ENCODE measurements at places on chromosomes 4 and X.
A peak's percentile ranks its signal among the peaks of the same experiment; 100 is the strongest.

DNA sequence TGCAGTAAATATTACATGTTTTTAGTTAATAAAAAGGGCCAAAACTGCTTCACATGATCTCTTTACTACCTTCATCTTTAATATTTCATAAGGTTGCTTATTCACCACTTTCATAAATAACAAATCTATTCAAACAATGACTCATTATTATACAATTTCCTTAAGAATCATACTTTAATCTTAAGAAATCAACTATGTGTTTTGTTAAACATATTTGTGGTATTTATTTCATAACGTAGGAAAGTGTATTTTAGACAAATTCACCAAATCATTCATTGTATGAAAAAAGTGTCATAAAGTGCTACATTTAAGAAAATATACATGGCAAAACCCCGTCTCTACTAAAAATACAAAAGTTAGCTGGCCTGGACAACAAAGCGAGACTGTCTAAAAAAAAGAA lies 150.5 kb upstream of the RXFP1 start:
- no peak for DNase-seq

- no peak for DNase-seq
Observed at GRCh38 chrX:13697455-13697854, 8.5 kb downstream of the RAB9A start.

- DNase-seq, result no peak
Observed at GRCh38 chrX:153623310-153624029, 23.5 kb upstream of the DUSP9 start.

- DNase-seq, result no peak
Observed at GRCh38 chrX:138692591-138692990, 18.9 kb downstream of the FGF13 start.

DNA sequence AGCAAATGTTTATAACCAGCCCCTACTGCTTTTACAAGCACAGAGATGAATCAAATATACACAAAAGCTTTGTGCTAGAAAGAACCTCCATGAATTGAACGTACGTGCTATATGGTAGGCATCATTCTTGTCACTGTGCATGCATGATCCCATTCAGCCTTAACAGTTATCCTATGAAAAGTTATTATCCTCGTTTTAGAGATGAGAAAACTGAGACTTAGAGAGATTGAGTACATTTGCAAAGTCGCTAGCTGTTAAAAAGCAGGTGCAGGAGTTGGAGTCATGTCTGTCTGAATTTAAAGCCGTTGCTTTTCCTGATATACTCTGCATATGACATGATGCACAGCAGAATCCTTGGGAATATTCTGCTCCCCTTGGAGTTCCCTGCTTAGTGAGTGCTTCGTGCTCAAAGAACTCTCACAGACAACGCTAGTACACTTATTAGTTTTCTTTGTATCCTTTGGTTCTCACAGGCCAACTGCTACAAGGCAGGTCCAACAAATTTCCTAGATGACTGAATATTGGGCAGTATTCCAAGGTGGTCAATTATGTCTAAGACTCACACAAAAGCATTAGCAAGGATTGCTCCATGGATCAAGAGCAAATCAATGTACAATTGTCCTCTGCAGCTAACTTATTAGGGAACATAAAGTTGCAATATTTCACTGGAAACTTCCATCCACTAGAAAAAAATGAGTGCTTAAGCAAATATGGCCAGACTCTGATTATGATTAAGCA lies 42.8 kb upstream of the TRIM2 start:
- no peak for DNase-seq

DNA sequence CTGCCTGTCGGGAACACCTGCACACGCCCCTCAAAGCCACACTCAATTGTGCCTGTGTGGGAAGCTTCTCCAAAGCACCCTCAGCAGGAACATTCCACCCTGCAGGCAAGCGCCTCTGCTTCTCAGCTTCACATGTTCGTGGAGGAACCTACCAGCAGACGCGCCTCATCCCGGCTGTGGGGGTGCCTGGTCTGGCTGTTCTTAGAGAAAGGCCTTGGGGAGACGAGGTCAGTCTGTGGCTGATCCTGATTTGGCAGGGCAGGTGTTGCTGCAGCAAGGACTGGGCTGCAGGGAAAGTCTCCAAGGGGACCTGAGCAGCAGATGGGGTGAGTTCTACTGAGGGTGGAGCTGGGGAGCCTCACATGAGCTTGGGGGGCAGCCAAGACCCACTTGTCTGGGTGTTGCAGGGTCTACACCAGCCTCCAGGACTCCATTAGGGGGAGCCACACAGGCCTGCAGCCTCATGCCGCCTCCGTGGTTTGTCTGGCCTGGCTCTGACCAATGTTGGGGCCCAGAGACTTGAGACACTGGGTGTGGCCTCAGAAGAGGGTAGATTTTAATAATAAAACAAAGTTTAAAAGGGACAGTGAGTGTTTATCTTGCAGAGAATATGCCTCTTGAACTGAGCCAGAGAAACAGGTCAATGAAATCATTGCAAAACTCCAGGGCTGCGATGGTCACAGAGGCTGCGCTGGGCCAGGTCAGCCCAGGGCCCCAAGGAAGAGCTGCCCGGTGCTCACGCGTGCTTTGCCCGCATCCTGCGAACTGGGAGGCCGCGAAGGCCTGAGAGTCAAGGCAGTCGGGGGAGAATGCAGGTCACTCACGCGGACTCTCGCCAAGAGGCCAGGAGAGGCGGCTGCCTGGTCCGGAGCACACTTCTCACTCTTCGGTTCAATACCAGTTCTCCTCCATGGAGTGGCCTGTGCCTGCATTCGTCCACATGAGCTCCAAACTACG lies 21.1 kb downstream of the RNF212 start:
- DNase-seq, result no peak

DNA sequence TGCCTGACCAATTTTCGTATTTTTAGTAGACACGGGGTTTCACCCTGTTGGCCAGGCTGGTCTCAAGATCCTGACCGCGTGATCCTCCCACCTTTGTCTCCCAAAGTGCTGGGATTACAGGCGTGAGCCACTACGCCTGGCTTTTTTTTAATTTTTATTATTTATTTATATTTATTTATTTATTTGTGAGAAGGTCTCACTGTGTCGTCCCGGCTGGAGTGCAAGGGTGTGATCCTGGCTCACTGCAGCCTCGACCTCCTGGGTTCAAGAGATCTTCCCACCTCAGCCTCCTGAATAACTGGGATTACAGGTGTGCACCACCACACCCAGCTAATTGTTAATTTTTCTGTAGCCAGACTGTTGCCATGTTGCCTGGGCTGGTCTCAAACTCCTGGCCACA lies 141.1 kb downstream of the CRLF2 start:
- DNase-seq, result no peak

DNA sequence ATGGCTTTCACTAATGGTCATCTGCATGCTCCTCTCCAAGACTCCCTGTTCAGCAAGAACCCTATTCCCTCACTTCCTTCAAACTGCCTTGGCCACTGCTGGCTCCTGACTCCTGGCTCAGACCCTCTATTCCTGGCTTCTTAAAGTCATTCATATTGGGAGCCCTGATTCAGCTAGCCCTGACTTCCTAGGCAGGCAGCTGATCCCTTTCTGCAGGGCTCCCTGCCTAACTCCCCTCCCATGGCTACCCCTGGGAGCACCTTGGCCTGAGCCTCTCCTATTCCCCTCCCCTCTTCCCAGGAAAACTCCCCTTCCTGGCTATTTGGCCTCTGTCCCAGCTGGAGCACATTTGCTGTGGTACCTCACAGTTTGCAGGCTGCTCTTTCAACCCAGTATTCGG lies 154.9 kb upstream of the PJA1 start:
- no peak for DNase-seq

GRCh38 chr4:126564283-126564854 lies 1068.4 kb upstream of the INTU start:
- no peak for DNase-seq

DNA sequence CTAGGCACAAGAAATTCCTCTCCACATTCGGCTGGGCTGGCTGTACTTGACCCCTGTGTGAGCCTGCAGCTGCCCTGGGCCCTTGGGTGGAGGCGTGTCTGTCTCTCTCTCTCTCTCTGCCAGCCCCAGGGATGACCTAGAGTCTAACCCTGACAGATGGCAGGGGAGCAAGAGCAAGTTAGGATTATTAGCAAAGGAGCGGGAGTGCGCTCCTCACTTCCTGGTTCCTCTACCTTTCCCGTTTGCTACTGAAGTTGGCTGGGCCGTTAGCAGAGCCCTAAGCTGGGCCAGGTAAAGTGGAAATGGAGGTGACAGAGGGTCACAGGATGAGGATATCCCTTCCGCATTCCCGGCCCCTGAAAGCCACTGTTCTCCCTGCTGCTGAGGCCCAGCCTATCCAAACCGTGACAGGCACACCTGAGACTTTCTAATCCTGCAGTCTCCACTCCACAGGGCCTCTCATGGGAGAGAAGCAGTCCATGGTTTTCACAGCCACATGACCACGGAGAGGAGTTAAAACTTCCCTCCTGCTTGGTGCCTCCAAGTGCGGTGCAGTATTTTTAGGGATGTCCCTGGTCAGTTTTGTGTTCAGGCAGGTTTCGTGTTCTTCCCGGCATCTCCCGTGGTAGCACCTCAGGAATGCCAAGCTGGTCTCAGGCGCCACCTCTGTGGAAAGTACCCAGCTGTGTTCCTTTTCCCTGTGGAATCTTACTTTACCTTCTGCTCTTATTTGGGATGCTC lies 79.3 kb downstream of the CLDN22 start:
- no peak for DNase-seq

DNA sequence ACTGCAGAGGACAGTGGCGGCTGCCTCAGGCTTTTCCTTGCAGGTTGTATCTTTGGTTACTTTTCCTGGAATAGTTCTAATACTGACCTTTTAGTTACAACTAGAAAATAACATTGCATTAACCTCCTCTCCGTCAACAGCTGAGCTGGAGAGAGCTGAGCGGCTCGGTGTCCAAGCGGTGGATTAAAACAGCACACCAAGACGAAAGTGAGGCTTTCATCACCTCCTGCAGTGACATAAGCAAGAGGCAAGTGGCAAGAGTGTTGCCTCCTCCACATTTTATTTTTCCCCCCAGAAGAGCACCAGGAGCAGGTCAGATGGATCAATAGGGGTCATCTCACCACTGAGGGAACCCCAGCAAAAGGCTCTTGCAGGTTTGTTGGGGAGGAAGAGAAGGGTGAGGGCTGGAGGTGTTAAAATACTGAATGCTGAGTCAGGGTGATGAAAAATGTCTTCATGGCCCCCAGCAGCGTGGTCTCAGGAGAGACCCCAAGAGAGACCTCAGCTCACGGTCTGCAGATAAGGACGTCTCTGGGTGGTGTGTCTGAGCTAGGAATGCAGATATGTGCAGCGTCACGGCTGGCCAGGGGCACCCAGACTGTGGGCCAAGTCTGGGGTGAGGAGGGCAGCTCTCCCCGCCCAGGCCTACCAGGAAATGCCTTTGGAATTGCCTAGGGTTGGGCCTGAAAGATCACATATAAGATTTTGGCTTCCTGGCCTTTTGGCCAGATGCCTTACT lies 50.3 kb downstream of the CASP3 start:
- no peak for DNase-seq

DNA sequence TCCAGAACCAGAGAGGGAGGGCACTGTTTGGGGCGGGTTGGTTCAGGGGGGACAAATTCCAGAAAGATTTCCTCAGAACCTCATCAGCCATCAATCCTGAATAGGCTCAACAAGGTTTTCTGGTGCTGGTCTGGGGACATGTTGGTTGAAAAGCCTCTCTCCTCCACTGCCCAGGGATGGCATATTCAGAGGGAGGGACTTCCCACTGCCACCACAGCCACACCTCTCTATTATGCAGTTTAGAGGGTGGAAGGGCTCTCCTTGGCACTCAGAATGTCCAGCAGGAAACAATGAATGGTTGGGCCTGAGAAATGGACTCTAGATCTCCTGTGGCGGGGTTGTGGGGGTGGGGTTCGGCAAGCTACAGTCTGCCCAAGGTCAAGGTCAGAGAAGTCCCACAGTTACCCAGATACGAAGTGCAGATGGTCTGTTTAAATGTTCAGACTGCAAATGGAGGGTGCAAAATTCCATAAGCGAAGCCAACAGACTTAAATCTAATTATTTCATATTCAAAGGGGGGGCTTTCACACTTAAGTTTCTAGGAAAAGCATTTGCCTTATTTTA lies 70.7 kb downstream of the LEF1 start:
- DNase-seq, result no peak

DNA sequence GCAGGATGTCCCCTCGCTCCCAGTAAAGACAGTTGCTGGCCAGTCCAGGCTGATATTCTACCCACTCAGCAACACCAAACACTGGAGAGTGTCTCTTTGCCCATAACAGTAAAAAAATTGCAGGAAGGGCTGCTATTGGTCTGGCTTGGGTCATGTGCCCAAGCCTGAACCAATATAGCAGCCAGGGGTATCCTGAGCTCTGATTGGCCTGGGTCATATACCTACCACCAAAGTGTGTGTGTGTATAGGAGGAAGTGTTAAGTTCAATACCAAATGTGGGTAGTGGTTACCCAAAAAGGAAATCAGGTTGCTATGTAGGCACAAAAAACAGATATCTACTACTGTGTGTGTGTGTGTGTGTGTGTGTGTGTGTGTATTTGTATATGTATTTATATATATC lies 373.2 kb downstream of the BCOR start:
- DNase-seq, result no peak

- peak; percentile 47 for DNase-seq
Observed at GRCh38 chr4:174631901-174632758, 109.8 kb upstream of the HPGD start.

DNA sequence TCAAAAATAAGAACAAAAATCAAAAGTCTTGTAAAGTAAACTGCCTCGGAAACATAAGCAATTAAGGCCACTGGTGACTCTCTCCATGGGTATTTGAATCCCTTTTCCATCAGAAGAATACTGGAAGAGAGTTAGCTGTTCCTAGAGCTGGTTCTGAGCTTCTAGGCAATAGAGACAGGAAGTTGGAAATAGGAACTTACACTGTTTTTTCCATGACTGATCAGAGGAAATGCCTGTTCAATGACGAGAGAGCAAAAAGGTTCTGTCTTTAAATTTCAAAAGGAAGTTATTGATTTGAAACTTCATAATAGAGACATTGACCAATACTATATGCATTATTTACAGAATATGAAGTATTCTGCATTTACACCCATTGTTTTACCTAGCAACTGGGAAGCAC lies 503.5 kb upstream of the ARX start:
- no peak for DNase-seq

DNA sequence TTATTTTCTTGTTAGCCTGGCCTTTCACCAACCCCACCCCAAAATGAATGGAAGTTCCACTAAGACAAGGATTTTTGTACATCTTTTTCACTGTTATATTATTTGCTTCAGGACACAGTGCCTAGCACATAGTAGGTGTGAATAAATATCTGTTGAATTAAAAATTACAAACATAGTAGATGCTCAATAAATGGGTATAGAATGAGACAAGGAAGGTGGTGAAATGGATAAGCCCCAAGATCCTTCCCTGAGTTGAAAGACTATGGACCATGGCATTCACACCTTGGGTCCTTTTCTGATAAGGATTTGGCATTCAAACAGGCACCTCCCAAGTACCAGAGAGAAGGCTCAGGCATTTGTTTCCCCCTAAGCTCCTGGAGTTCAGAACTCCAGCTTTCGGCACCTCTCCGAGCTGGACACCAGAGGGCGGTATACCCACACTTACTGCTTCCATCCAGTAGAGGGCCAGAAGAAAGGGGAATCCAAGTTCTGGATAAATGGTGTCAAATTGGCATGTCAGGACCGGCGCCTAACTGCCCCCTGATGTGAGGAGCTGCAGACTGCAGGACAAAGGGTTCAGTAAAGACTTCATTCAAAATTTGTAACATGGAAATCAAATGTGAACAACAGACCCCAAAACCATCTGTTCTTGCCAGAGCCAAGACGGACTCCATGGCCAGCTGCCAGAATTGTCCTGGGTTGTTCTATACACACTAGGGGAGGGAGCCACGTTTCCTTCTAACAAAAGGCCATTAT lies 193.0 kb downstream of the GPC3 start:
- DNase-seq, result peak; percentile 59

- peak; percentile 72 for DNase-seq
Observed at GRCh38 chr4:130563185-130563888, 1467.4 kb downstream of the C4orf33 start.

- no peak for DNase-seq
Observed at GRCh38 chr4:8079031-8079885, 79.4 kb downstream of the ABLIM2 start.
